ENCODE measurements at places on chromosomes 2 and 18.

- DNase-seq: no peak
Measured at GRCh38 chr18:58590839-58591238, 38.1 kb downstream of the ALPK2 start.

GRCh38 chr2:238820916-238821315 lies 27.0 kb upstream of the TWIST2 start:
- DNase-seq: no peak

DNA sequence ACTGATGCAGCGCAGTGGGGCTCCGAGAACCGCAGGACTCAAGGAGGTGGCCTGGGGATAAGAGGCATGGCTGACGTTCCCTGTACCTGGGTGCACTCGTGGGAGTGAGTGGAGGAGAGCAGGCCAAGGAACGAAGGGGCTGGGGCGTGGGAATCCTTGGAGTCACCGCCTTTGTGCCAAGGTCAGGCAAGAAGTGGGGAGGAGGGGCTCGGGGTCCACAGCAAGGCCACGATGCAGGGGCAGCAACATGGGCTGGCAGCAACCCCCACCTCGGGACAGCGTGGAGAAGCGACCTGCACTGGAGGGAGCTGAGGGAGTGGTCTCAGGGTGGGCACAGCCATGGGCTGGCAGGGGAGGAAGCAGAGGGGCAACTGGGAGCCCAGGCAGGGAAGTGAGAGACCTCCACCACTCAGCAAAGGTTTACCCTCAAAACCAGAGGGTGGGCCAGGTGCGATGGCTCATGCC lies 18.6 kb downstream of the ARID5A start:
- DNase-seq: no peak

GRCh38 chr2:146124741-146125140 lies 1604.8 kb upstream of the ZEB2 start:
- DNase-seq: no peak

- no peak for DNase-seq
Measured at GRCh38 chr2:130246430-130246829, 48.2 kb upstream of the TUBA3E start.

DNA sequence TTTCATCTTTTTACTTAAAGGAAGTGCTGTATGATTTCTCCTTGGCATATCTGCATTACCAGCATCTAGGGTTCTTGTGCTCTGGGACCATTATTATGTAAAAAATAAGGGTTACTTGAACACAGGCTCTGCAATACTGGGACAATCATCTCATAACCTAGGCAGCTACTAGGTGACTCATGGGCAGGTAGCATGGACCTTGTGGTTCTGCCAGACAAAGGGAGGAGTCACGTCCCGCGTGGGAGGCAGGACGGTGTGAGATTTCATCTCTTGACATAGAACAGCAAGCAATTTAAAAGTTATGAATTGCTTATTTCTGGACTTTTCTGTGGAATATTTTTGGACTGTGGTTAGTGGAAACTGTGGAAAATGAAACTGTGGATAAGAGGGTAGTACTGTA lies 34.1 kb downstream of the ASAP2 start:
- DNase-seq: no peak

DNA sequence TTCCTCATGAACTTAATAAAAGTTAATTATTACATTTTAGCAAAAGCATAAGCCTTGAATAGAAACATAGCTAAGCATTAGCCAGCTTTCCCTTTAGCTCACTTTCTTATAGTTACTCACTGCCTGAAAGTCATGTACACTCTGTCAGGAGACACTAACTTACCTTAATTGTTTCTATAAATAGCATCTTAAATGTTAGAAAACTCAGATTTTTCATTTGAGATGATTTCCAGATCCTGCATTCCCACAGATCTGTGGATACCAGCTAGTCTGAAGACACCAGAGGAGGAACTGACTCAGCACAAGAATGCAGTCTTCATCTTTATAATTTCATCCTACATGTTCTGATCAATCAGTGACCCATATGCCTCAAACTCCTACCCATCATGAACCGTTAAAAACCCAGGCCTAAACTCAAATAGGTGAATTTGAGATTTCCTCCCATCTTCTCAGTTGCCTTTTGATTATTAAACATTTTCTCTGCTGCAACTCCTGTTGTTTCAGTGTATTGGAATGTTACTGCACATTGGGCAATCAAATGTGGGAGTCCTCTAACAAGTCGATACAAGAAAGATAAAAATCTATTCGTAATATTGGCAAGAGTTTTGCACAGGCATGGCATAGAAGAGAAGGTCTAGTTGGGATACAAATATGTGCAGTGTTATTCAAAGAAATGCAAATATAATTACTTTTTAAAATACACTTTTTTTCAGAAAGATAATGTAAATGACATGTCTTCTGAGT lies 857.4 kb upstream of the CDH2 start:
- no peak for DNase-seq

GRCh38 chr2:127857265-127857808 lies 618 bp downstream of the POLR2D start:
- DNase-seq: no peak

GRCh38 chr2:28152585-28153280 lies 239.9 kb upstream of the FOSL2 start:
- no peak for DNase-seq

- DNase-seq: no peak
Measured at GRCh38 chr2:40282428-40282827, 169.5 kb downstream of the SLC8A1 start.

- no peak for DNase-seq
Measured at GRCh38 chr2:15708865-15709820, 117.5 kb downstream of the DDX1 start.

DNA sequence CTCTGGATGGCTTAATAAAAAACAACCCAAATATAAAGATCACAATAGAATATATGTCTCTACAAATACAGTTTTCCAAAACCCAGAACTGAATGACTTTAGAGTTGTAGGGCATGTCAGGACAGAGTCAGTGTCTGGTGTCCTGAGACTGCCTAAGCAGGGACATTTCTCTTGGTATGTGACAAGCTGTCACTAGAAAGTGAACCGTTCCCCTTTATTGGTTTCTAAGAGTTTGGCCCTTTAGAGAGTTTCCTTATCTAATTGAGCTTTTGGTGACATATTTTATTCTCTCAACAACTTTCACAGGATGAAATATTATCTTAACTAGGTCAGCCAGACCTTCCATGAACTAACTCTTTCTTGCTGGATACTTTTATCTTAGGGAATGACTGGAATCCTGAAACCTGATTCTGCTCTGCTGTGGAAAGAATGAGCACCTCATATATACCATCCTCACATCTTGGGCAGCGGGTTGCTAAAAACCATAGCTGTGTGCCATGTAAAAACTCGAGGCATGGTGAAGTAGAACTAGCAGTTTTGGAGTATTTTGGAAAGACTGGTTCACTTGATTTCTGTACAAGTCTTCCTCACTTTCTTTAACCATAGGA lies 54.8 kb downstream of the CAVIN2 start:
- no peak for DNase-seq

- no peak for DNase-seq
Measured at GRCh38 chr2:7118606-7119131, 201.5 kb downstream of the RNF144A start.

GRCh38 chr18:4196351-4196750 lies 258.8 kb downstream of the DLGAP1 start:
- no peak for DNase-seq

- no peak for DNase-seq
Measured at GRCh38 chr2:53969968-53970723, 647 bp downstream of the PSME4 start.

DNA sequence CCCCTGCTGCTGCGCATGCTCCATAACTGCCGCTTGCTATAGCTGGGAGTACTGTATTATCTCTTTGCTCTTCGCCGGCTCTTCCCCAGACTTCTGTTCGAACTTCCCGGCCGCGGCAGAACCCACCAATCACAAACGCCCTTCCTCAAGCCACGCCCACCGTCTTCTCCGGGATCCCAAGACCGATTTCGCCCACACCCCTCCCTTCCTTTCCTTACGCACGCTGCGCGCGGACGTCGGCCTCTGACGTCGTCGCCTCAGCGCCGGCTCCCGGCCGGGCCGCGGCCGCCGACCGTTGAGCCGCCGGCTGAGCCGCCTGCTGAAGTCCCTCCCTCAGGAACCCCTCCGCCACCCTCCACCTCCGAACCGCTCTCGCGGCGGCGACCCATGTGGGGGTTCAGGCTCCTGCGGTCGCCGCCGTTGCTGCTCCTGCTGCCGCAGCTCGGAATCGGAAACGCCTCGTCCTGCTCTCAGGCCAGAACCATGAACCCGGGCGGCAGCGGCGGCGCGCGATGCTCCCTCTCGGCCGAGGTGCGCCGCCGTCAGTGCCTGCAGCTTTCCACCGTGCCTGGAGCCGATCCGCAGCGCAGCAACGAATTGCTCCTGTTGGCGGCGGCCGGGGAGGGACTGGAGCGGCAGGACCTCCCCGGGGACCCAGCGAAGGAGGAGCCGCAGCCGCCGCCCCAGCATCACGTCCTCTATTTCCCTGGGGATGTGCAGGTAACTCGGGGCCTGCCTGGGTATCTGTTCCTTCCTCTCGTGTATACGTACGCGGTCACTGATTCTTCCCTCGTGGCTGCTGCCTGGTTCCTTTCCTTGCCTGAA lies at the start of gene C2orf69:
C2orf69 (plus strand) TSS at position 242 of the 825 bp plus-strand sequence; CDS start at position 388, 146 bp downstream.
- DNase-seq: peak; percentile 89

GRCh38 chr2:128187032-128187654 lies 96.1 kb downstream of the UGGT1 start:
- DNase-seq: no peak

DNA sequence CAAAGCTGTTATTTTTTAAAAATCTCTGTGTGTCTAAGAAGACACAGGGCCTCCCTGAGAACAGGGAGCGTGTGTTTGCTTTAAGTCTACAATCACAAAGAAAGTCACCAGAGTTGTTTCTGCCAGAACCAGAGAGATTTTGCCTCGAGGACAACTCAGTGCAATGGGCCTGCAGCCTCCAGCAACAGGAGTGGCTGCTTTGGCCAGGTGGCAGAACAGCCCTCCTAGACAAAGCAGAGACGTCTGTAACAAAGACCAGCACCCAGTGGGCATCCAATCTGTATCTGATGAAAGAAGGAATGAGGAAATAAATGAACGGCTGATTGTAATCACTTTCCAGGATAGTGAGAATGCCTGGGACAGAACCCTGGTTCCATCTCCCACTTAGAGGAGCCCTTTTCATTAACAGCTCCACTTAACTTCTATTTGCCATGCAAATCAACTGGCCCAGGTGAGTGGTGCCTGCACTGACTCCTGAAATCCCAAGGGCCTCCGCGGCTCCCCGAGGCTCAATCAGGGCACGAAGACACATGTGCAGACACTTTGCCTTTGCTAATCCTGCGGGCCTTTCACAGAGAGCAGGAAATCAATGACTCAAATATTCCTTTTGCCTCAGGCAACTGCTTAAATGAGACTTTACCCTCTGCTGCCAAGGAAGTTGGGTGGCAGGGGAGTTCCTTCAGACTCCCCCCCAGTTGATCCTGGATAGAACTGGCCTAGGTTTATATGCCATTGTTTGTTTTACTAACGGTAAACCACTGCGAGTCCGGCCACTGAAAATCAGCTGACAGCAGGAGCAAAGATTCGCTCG lies 146.5 kb downstream of the CABLES1 start:
- no peak for DNase-seq

DNA sequence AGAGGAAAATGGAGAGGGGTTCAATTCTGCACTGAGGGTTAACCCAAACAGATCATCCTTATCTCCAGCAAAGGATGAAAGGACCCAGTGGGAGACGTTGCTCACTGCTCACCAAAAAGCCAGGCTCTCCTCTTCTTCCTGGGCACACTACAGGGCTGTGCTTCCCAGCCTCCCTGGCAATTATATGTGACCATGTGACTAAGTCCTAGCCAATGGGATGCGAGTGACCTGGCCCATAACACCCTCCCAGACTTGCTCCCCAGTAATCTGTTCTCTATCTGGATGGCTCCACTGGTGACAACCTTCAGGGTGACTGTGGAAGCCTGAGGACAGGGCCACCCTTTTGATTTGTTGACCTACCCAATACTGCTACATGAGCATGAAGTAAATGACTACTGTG lies 10.9 kb upstream of the PRKCE start:
- DNase-seq: no peak

GRCh38 chr2:48380989-48381625 lies 148.8 kb upstream of the STON1 start:
- DNase-seq: no peak

- no peak for DNase-seq
Measured at GRCh38 chr2:1482981-1483380, 69.7 kb downstream of the TPO start.

- no peak for DNase-seq
Measured at GRCh38 chr2:16160281-16161084, 220.1 kb downstream of the MYCN start.

DNA sequence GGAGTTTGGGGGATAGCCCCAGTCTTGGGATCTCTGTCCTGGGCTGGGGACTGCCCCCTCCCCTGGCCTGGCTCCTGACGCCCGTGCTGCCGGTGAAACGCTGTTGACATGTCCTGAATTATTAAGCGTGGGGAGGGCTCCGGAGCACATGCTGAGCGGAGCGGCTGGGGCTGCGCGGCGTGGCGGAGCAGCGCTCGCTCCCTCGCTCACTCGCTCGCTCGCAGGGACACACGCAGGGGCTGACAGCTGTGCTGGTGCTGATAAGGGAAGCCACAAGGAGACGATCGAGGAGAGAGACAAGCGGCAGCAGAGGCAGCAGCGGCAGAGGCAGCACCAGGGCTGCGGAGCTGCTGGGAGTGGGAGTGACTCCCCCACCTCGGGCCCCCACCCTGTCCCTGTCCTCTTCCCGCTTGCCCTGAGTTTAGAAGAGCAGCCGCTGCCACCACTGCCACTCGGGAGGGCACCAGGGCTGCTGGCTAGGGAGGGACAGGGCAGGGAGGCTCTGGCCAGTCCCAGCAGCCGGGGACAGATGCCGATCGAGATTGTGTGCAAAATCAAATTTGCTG lies at the start of gene ASIC4:
ASIC4 (plus strand) TSS at position 287 of the 566 bp plus-strand sequence; CDS start at position 530, 243 bp downstream.
- no peak for DNase-seq

- no peak for DNase-seq
Measured at GRCh38 chr2:176101842-176102241, 2.2 kb downstream of the HOXD12 start.

- no peak for DNase-seq
Measured at GRCh38 chr18:47718646-47719045, 211.8 kb downstream of the SMAD2 start.

DNA sequence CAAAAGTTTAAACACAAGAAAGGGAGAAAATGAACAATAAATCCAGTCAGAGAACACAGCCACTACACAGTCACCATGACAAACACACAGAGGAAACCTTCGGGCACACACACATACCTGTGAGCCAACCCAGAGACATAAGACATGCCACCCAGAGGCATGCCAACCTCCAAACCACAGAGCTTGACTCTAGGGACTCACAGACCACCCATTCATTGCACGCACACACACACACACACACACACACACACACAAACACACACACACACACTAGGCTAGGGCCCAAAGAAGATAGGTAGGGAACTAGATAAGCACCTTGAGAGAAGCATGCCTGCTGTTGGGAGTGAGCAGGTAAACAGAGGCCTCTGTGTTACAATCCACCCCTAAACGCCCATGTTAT lies 9.1 kb downstream of the SIX3 start:
- no peak for DNase-seq

DNA sequence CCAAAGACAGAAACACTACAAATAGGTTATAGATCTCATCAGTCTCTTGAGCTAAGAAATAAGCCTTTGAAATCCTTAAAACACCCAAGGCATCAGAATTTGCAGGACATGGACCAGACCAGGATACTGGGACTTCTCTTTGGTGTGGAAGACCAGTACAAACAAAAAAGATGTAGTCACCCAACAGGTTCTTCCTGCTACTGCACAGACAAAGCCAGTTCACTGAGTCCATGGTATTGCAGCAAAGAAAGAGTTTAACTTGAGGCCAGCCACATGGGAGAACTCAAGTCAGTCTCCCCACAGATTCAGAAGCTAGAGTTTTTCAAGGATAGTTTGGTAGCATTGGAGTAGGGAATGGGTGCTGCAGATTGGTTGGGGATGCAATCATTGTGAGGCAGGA lies 169.6 kb upstream of the NDUFV2 start:
- no peak for DNase-seq

- DNase-seq: no peak
Measured at GRCh38 chr18:13530879-13531387, 195.4 kb downstream of the FAM210A start.

Data from stimulated activated CD4-positive, alpha-beta T cell treated with anti-CD3 and anti-CD28 coated beads, Interleukin-1b, Interleukin-23, amount 100 ng/mL, for 4 hours (primary cell).